ENCODE measurements at places on chromosomes 6 and 20.
A peak's percentile ranks its signal among the peaks of the same experiment; 100 is the strongest.

DNA sequence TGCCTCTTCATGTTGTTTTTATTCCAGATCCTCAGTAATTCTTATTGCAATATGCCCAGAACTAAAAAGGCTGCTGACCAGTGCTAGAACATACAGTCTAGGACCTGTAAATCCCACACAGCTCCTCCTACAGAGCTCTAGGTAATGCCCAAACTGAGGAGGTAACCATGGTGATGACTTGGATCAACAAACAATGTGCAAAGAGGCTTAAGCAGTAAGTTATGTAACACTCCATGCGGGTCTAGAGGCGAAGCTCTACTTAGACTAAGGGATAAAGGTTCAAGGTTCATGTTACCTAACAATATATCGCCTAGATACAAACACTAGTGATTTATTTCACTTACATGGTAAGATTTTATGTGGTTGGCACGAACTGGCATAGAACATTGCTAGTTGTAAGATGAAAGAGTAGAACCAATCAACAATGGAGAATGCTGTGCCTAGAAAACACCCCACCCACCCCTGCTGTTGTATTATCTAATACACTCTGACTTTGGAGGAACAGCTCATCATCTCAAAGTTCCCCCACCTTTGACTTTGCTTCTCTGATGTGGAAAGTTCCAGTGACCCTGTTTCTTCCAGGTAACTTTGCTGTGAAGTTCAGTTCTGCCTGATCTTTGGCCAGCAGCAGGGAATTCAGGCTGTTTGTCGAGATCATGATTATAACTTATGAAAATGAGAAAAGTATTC lies 242.4 kb downstream of the ALDH8A1 start:
- DNase-seq = no peak

- no peak for DNase-seq
Observed at GRCh38 chr6:134161041-134161440, 108.6 kb upstream of the SLC2A12 start.

DNA sequence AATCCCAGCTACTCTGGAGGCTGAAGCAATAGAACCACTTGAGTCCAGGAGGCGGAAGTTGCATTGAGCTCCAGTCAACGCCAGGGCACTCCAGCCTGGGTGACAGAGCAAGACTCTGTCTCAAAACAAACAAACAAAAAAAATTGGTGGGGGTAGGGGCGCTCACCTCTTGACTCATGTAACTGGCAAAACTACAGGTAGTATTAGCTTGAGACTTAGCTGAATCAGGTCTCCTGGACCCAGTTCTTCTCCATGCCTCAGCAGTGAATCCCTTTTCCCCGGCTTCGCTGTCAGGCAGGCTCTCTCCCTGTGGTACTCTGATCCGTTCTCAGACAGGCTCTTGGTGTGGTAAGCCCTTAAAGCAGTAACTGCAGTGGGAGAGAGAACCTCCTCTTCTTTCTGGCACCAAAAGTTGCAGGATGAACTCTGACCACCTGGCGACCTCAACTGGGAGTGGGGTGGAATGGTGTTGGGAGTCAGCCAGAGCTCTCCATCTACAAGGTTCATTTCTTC lies 12.9 kb downstream of the SLC9A8 start:
- no peak for DNase-seq

- DNase-seq = no peak
Observed at GRCh38 chr6:90885611-90886056, 298.8 kb upstream of the MAP3K7 start.

DNA sequence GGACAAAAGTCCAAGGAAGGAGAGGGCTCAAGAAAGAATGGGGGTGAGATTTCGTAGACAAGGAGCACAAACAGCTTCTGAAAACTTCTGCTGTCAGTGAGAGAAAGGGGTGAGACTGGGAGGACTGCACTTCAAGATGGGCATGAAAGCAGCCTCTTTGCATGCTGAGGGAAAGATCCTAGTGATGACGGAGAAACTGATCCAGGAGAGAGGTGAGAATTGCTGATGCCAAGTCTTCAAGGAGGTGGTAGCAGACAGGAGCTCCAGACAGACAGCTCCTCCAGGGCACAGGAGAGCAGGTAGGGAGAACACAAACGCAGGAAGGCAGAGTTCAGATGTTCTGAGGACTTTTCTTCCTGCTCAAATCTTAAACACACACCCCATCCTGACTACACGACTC lies 303.9 kb downstream of the GMDS start:
- no peak for DNase-seq

GRCh38 chr6:49110916-49111315 lies 352.1 kb downstream of the MMUT start:
- DNase-seq = no peak

GRCh38 chr20:62222266-62222850 lies 2.3 kb upstream of the HRH3 start:
- DNase-seq = no peak

- peak; percentile 65 for DNase-seq
Observed at GRCh38 chr20:10673176-10673841, 490 bp downstream of the JAG1 start.

DNA sequence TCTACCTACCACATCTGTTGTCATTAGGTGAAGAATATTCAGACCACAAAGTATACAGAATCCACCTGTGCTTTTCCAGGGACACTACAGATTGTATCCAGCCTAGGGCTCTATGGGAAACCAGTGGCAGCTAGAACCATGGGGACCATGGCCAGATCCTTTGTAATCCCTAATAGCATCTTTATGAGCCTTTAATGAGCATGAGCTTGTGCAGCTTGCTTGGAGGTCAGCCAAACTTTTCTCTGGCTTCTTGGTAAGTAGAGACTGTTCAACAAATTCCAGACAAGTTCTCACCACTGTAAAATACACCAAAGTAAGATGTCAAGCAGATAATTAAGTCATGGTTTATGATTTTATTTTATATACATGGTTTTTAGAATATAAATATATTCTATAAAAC lies 301.6 kb upstream of the ADGRB3 start:
- DNase-seq = no peak

GRCh38 chr6:124795643-124796463 lies 166.4 kb upstream of the RNF217 start:
- peak; percentile 63 for DNase-seq

GRCh38 chr6:336159-337114 lies 44.1 kb downstream of the DUSP22 start:
- no peak for DNase-seq

- DNase-seq = no peak
Observed at GRCh38 chr6:12331474-12331873, 41.3 kb downstream of the EDN1 start.

DNA sequence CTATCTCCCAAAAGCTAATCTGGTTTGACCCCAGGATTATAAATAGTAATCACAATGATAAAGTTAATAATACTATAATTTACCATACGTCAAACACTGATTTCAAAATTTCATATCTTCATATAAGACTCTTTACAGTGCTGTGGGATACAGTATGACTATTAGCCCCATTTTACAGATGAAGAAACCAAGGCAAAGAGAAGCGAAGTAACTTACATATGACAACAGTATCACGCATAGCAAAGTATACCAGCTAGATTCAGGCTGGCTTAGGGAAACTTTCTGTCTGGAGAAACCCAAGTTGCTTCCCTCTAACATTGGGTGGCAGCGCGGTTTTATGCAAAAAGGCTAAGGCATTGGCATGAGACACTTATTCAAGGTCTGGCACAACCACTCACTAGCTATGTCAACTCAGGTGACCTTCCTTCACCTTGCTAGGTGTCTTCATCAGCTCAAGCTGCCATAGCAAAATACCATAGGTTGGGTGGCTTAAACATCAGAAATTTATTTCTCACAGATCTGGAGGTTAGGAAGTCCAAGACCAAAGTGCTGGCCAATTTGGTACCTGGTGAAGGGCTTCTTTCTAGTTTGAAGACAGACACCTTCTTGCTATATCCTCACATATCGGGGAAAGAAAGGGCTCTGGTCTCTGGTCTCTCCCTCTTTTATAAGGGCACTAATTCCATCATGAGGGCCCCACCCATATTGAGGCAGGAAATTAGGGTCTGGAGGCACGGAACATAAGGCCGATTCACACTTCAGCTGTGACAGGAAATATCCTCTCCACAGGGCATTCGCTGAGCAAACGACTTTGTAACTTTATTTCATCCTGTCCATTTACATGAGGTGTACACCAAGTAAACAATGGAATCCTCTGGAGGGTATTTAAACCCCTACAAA lies 22.4 kb upstream of the UTRN start:
- DNase-seq = no peak
